Activated CD8-positive, alpha-beta memory T cell treated with anti-CD3 and anti-CD28 coated beads, Interleukin-2, amount 50 U/mL, for 48 hours (primary cell): ENCODE measurements at places on chromosomes 5 and 9.

DNA sequence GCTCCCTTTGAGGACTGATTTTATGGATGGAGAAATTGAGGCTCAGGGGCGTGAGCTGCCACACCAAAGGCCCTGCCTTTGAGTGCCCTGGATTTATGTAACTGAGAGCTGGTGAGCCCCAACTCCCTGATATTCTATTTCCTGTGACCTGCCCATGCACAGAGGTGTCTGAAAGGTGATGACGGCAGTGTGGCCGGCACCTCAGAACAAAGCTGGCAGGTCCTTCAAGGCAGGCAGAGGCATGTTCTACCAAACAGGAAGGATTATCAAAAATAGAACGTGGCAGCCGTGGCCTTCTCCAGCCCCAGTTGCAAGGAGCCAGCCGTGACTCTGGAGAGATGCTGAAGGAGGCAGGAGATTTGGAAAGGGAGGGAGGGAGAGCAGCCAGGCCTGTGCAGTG is 36.2 kb downstream of the INSYN2B start:
- no peak for DNase-seq

- DNase-seq: no peak
These were observed 81.2 kb downstream of the COL27A1 start for GRCh38 chr9:114236391-114237138.

DNA sequence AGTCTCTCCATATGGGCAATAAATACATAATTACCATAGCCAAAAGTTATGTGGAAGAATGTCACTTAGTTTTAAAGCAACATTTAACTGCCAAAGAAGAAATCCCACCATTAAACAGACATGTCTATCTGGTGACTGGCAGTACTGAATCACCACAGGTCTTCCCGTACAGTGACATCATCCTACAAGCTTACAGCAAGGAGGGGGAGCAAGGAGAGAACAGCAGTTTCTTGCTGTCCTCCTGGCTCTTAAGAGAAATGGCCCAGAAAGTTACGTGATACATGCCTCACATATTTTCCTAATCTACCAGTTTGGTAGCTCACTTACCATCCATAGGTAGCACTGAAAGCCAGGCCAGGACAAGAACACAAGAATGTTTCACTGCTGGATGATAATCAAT is 671.0 kb downstream of the DMRTA1 start:
- no peak for DNase-seq

DNA sequence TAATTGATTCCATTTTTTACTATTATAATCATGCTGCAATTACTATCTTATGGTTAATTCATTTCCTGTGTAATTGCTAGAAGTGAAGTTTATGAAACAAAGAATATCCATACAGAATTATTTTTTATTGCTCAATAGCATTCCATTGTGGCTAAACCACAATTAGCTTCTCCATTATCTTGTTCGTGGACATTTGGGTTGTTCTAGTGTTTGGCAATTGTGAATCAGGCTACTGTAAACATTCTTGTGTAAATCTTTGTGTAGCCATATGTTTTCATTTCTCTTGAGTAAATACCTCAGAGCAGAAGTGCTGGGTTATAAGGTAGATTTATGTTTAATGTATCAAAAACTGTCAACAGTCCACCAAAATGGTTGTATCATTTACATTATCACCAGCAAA is 341.1 kb downstream of the MAT2B start:
- DNase-seq: no peak

DNA sequence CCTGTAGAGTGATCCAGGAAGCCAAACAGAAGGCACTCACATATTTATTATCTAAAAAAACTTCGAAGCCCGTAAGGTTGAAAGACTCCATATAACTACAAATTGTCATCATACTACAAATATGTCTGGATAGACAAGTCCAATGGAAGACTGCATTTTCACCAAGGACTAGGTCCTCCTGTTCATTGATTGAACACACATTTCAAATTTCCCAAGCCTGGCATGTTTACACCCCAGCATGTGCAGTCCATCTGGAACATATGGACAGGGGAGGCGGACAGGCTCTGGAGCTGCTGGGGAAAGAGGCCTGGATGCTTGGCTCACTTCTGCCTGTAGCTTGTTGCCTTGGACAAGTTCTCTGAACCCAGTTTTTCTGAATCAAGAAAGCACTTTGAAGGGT is 378.7 kb downstream of the ENC1 start:
- no peak for DNase-seq
